ENCODE measurements at places on chromosomes 5 and 9.

GRCh38 chr9:127008076-127008475 lies 93.5 kb downstream of the RALGPS1 start:
- DNase-seq, result no peak

DNA sequence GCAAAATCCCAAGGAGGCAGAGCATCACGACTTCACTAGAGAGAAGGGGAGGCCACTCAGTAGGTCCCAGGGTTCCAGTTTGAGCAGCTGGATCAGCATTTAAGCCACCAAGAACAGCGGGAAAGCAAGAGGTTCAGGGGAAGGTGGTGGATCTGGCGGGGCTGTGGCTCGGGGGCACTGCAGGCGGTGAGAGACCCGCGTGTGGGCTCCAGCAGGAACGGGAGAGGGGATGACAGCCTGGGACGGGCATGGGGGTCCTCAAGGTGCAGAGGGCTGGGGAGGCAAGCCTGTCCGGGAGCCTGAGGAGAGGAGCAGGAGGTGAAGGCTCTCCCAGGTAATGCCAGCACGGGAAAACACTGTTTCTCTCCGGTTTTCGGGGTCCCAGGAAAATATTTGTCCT lies 123.6 kb downstream of the IRX2 start:
- no peak for DNase-seq

DNA sequence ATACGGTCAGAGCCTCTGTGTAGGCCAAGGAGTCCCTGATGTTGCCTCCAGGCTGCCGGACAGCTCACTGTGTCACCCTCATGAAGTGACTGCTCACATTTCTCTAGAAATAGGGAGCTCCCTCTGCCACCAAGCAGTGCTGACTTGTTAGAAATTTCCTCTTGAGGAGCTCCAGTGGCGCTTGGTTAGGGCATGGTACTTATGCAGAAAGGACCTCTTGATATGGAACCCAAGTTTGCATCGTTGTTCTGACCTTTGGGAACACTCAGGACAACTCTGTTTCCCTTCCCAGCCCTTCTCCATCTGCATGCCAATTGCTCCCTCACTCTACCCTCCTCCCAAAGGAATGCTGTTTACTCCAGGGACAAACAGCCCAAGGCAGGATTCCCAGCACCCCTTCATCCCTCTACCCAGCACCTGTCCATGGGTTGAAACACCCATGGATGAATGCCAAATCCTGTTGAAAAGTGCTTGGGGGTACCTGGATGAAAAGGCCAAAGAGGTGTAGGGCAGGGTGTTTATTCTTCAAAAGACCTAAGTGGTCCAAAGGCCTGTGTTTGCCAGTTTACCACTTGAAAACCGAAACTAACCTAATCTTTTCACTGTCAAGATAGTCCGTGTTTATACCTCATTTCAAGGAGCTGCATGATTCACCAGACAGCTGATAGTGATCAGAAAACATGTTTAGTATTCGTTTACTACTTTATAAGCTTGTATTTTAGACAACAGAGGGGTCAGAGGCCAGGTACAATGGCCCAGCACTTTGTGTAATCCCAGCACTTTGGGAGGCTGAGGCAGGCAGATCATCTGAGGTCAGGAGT lies 51.1 kb downstream of the KLF4 start:
- DNase-seq, result no peak

GRCh38 chr9:16150501-16150900 lies 597.7 kb downstream of the CCDC171 start:
- DNase-seq, result no peak

All from stimulated activated CD4-positive, alpha-beta T cell treated with anti-CD3 and anti-CD28 coated beads, Interleukin-4, amount 100 ng/mL, for 4 hours (primary cell).